ENCODE measurements at places on chromosomes 6 and 20.
A peak's percentile ranks its signal among the peaks of the same experiment; 100 is the strongest.

GRCh38 chr6:167394820-167395219 lies 69.9 kb downstream of the TTLL2 start:
- no peak for DNase-seq

DNA sequence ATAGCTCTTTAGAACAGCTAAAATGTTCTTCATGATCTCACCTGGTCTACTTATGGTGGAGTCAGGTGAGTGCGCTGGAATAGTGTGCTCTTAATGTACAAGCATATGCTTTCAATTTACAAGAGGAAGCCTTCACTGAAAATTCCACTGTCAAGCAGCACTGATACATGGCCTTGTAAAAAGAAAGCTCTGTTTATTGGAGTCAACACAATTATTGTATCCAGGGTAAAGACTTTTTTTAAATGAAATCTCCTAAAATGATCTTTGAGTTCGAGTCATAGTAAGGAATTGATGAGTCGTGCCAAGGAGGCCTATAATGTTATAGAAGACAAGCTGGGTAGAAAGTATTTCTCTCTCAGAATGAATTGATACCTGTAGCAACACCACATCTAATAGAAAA lies 41.6 kb upstream of the CARMIL1 start:
- DNase-seq = no peak

DNA sequence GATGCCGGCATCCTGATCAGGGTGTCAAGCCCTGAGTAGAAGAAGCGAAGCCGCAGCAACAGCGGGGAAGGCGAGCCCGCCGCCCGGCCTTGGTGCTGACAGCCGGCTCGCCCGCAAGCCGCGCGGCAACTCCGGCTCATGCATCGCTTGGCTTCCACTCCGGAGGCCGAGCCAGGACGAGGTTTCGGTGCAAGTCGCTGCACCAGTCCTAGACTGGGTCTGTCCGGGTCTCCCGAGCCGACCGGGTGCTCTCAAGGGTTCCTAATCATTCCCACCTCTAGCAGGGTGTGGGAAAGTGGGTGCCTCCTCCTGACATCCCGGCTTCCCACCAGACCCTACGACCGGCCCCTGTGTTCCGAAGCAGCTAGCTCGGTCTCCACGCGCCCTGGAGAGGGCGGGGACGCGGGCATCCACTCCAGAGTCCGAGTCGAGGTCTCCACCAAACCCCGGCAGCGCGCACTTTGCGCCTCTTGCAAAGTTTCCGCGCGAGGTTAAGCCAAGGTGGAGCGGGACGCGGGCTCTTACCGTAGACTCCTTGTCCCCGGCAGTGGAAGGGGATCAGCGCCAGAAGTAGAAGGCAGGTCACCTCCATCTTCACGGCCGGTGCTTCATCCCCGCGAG lies 1.4 kb downstream of the MDGA1 start:
- DNase-seq = no peak

DNA sequence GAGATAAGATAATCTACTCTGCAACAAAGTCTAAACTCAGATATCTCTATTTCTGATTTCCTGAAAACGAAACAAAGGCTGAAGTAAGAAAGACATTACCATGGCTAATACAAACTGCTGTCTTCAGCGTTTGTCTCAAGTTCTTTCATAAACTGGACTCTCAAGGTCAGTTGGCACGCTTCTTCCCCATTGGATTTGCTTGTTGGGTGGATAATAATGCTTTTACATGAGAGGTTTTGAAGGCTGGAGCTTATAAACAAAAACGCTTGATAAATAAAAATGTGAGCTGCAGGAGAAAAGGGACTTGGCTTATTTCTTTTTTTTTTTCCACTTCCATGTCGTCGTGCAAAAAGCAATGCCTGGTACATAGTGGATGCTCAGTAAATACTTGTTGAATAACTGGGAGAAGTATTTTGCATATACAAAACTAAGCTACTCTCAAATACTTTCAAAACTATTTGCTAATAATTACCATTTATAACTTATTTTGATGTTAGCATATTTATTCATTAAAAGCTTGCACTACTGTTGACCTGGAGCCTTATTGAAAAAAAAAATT lies 65.7 kb upstream of the EEF1A1 start:
- no peak for DNase-seq

DNA sequence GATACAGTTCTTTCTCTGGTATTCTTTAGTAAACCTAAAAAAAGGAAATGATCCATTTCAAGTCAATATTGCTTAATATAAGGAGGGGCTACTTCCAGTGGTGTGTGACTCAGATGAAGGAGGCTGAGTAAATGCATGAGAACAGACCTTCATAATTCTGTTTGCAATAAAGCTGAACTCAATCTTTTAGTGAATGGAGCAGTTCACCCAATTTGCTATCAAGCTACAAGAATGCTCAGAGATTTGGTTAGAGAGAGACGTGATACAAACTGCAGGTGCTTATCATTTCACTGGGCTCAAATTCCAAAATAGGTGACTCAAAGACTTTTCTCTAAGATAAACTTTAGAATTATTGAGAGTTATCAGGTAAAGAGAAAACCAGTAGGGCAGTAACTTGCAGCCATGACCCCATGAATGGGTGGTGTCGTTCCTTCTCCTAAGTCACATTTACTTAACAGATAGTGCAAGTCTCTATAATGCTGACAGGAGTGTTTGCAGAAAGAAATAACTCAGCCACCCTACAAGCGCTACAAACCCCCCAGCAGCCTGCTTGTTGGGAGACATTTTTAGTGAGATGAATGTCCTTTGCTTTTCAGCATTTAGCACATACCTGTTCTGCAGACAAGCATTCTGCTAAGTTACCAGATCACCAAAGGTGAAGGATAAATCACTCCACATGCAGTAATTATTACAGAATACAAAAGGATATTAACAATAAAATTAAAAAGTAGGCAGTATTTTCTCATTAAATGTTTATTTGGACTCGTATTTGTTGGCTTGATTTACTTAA lies 16.4 kb upstream of the BLOC1S5 start:
- no peak for DNase-seq

GRCh38 chr20:62736026-62736406 lies 27.4 kb downstream of the NTSR1 start:
- no peak for DNase-seq

- DNase-seq = no peak
Observed at GRCh38 chr6:150250826-150251225, 108.0 kb downstream of the PPP1R14C start.

DNA sequence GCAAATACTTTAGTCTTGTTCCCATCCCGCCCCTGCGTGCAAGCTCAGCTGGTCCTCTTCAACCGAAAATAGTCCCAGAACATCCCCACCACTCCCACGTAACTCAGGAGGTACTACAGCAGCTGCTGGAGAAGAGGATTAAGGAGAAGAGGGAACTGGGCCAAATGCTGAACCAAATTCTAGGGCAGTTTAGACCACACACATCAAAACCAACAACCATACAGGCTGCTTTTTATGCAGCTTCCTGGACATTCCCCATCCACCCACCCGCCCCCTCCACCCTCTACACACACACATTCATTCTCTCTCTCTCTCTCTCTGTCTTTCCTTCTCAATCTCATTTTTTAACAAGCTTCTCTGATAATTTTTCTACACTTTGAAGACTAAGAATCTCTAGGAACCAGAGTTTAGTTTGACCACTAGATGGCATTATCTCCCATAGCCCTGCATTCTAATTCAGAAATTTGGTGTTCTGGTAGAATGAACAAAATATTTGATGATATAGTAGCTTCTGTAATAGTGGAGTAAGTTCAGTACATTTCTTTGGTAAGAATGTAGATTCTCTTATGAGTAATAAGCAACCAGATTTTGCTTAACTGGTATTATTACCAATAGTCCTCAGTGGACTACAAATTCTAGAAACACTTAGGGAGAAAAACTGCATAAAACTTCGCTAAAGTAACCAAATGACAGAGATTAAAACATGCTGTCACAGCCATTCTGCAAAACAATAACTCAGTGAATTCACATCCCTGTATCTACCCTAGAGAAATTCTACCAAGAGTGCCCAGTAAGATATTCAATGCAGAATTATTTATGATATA lies 52.1 kb upstream of the BEND6 start:
- DNase-seq = peak; percentile 18

DNA sequence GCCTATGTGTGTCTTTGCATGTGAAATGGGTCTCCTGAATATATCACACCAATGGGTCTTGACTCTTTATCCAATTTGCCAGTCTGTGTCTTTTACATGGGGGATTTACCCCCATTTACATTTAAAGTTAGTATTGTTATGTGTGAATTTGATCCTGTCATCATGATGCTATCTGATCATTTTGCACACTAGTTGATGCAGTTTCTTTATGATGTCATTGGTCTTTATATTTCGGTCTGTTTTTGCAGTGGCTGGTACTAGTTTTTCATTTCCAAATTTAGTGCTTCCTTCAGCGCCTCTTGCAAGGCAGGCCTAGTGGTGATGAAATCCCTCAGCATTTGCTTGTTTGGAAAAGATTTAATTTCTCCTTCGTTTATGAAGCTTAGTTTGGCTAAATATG lies 555.2 kb upstream of the BTBD3 start:
- no peak for DNase-seq

GRCh38 chr6:148770408-148771211 lies 23.8 kb downstream of the UST start:
- no peak for DNase-seq

DNA sequence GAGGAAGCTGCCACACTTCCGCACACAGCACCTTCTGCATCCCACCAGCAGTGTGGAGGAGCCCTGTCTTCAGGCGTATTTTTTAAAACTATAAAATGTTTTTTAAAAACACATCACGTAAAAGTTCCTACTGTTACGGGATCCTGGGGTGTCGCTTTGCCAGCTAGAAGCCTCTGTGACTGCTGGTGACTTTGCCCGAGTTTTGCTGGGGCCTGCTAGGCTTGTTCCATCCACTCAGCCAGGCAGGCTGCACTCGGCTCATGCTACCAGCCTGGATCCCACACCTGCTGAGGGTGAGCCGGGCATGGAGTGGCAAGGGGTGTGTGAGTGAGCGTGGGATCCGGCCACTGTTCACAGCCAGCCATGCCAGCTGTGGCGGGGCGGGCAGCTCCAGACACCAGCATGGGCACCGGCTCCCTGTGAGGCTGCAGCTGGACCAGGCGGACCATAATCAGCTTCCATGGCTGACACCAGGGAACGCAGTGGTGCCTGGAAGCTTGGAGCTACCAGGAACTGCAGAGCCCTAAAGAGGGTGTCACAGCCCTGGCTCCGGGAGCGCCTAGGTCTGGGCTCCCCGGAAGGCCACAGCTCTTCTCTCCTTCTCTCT lies 12.3 kb upstream of the SLCO4A1 start:
- no peak for DNase-seq

GRCh38 chr6:142810952-142811514 lies 133.9 kb downstream of the HIVEP2 start:
- no peak for DNase-seq

DNA sequence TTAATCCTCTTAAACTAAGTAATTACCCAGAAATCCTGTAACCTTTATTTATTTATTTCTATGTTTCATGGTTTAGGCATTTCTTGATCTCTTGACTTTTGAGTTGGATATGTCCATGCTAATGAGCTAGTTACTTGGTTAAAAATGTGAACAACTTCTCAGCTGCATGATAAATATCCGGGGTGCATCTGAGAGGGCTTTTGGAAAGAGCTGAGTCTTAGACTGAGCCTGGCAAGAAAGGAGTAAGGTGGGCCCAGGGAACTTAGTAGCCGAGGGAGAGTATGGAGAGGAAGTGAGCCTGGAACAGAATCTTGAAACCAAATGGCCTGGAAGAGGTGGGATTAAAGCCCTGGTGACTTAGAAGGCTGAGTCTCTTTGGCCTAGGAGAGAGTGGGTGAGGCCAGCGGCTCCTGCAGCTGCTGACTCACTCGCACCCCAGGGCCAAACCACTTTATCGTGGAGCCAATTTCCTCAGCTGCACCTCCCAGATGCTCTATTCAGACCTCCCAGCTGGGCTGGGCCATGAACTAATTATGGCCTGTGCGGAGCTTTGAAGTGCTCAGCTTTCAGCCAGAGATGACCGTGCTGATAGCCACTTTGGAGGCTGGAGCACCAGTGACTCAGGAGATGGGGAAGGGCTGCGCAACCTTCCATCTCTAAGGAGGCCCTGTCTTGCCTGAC lies 19.1 kb downstream of the TGM3 start:
- DNase-seq = peak; percentile 52

DNA sequence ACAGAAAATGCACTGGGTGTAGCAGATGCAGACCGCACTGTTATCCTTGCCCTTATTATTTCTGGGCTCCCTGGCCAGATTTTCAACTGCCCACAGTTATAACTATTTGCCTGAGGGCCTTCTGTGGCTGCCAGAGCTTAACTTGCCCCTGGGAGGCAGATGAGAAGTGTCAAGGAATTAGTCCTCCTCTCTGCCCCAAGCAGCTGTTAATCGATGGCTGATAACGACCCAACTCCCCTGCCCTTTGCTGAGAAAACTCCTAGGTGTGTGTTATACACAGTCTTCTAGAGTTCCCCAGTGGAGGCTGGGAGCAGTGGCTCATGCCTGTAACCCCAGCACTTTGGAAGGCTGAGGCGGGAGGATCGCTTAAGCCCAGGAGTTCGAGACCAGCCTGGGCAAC lies 44.4 kb upstream of the SHLD1 start:
- no peak for DNase-seq

GRCh38 chr20:55353206-55353605 lies 652.1 kb downstream of the CBLN4 start:
- DNase-seq = no peak

GRCh38 chr6:28772480-28773381 lies 151.1 kb downstream of the TRIM27 start:
- DNase-seq = no peak

GRCh38 chr6:131640100-131640499 lies 3.0 kb downstream of the ENPP3 start:
- DNase-seq = no peak

GRCh38 chr6:100427452-100427851 lies 37.3 kb downstream of the SIM1 start:
- DNase-seq = no peak

DNA sequence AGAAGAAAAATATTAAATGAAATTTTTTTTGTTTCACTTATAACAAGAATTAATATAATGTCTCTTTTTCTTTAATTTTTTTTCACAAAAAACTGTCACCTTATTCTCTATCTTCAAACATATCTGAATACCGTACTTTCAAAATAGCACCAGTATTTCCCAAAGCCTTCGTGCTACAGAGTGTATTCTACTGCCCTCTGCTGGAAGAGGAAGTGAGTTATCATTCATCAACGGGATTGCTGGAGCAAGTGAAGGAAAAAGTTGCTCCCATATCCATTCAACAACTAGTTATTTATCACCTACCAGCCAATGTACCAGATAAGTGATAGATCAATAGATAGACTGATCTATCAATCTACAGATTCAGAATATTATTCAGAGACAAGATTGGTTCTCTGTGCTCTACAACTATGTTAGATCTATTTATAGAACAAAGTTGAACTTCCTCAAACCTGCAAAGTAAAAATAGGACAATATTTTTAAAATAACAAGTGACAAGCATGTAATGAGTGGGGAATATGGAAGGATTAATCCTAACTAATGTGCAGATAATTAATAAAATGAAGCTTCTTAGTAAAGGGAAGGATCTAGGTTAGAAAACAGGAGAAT lies 26.7 kb upstream of the TFAP2B start:
- DNase-seq = peak; percentile 42

DNA sequence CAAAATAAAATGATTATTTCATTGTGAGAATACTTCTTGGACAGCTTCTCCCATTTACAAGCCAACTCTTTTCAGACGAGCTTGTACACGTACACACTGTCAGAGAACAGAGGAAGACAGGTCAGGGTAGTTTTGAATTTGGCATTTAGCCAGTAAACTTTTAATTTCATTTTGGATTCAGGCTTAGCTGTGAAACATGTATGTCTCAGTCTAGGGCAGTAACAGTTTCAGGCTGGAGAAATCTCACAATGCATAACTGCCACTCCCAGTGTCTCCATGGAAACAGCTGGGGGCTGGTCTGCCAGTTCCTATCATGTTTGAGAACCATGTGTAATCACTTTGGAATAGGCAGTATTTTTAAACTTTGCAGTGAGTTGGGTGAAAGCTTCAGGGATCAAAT lies 22.0 kb upstream of the QKI start:
- no peak for DNase-seq
